Ecto neural progenitor cell (in vitro differentiated cells): ENCODE measurements at places on chromosomes 3 and 15.

- no peak for DNase-seq
These were observed 117.5 kb downstream of the MBNL1 start for GRCh38 chr3:152386208-152386607.

DNA sequence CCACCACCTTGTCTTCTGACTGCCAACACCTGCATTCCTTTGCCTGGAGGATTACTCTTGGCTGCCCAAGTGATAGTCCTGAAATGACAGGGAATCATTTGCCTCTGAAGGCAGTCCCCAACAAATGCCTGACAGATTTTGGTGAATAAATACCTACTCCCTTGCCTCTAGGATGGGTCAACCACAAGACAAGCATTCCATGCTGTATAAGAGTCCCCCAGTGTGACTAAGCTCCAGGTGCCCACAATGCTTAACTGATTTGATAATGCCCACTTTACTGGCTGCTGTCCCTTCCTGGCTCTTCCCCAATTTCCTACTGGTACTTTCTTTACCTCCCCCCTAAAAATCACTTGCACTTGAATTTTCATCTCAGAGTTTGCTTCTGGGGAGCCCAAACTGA lies 14.8 kb downstream of the THRB start:
- no peak for DNase-seq

- no peak for DNase-seq
These were observed 107.6 kb downstream of the IMPG2 start for GRCh38 chr3:101212730-101213129.

DNA sequence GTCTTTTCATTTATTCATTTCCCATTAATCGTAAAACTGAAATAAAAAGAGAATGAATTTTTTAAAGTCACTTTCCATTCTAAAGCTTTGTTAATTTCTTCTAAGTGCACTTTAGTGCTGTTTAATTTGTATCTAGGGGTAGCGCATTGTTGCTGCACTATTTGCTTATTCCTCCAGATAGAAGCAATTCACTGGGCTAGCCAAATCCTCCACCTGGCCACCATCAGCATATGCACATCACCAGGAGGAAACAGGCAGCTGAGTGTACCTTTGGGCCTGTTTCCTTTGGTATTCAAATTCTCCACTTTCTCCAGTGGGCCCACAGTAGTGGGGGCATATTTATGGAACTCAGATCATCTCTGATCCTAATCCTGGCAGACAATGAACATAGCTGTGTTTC lies 29.8 kb upstream of the CPB1 start:
- DNase-seq, result no peak

DNA sequence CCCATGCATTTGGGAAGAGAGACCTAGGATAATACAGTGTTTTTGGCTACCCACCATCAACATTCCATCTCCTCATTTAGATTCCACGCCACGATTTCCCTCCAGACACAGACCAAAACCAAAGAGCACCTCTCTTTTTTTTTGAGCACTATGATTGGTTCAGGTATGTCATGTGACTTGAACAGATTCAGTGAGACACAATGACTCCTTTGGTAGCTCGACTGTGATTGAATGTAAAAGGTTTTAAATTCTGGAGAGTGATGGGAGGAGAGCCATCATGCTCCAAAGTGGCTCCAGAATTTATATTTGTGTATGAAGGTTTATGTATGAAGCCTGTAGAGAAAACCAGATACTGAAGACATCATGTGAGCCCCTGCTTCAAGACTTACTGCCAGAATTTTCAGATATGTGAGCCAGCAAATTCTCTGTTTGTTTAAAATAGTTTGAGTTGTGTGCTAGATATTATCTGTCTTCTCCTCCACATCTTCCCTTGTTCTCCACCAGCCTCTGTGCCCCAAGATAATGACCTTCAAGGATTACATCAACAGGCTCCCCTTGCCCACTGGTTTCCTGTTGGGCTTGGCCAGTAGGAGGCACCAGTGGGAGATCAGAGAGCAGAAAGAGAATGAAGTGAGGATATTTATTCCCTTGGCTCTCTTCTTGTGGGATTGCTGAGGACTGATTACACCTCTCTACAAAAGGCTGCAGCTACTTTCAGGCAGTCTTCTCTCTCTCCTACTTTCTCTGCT lies 12.5 kb downstream of the MYD88 start:
- peak; percentile 21 for DNase-seq

- DNase-seq, result no peak
These were observed 37.2 kb upstream of the ACAD9 start for GRCh38 chr3:128841926-128842920.

DNA sequence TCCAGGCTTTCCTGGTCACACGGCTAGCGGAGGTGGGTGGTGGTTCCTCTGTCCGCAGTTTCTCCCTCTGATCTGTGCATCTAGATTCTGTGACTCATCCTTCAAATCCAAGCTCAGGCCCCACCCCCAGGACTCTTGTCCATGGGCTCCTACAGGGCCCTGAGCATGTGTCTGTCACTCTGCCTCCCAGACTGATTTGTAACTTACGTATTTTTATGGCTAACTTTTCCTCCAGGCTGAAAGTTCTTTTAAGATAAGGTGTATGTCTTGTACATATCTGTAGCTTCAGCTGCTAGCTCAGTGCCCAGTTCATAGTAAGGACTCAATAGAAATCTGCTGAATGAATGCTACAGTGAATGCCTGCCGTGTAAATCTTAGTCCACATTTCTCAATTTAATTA lies 8.0 kb downstream of the ESYT3 start:
- no peak for DNase-seq

GRCh38 chr3:72907731-72908620 lies 20.1 kb downstream of the GXYLT2 start:
- DNase-seq, result no peak

GRCh38 chr3:47003056-47003410 lies 23.6 kb downstream of the NBEAL2 start:
- DNase-seq, result no peak

GRCh38 chr3:139317660-139318430 lies 26.0 kb upstream of the MRPS22 start:
- no peak for DNase-seq

- DNase-seq, result no peak
These were observed 77.0 kb downstream of the P3H2 start for GRCh38 chr3:190043741-190044140.

DNA sequence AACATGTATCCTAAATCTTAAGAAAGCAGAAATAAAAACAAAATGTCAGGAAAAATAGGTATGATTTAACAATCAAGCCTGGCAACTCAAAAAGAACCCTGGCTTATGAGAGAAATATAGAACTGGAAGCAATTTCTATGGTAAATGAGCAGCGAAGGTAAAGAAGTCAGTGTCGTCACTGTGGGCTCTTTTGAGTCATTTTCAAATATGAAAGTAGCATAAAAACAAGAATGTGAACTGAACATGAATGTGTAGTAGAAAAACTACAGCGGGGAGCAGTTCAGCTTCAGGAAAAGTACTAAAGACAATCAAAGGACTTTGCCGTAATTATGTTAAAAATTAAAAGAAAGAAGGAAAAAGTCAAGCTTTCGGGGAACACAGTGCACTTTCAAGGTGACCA lies 17.5 kb downstream of the LSG1 start:
- DNase-seq, result no peak

- no peak for DNase-seq
These were observed 29.1 kb downstream of the PLXND1 start for GRCh38 chr3:129577366-129577765.

GRCh38 chr15:94610069-94610468 lies 378.7 kb downstream of the MCTP2 start:
- no peak for DNase-seq

DNA sequence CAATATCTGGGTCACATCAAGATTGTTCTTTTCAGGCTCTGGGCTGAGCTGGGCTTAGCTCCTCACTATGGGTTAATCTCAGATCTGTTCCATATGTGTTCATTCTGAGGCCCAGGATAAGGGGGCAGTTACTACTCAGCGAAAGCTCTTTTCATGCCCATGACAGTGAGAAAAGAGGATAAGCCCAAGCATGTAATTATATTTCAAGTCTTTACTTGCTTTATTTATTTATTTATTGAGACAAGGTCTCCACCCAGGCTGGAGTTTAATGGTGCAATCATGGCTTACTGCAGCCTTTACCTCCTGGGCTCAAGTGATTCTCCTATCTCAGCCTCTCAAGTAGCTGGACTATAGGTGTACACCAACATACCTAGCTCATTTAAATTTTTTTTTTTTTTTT lies 44.7 kb upstream of the SELENOK start:
- no peak for DNase-seq

DNA sequence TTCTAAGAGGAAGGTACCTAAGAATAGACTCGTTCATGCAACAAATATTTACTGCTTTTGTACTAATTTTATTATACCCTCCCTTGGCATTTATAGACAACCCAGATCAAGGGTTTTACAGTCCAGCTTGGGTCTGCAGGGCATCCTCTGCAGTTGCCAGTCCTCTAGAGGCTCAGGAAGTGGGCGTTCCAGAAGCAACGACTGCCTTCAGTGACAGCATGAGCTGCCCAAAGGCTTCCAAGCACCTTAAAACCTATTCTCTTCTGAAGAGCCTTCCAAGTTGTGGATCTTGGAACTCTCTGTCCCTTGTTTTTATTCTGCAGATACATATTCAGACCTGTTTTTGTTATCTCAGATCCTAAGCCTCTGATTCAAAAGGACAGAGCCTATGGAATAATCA lies 95.6 kb downstream of the RAD18 start:
- no peak for DNase-seq

DNA sequence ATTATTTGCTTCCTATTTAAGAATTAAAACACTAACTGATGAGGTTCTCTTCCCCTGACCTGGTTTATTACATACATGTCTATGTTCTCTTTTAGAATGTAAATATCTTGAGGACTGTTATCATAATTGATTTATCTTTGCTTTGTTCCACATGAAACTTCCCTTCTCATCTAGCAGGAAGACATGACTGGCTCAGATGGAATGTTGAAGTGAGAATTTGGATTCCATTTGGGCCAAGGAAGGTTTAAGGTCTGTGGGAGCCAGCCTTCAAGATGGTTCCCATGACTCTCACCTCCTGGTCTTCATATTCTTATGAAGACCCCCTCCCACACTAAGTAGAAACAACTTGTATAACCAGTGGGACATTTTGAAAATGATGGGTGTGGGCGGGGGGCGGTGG lies 222.2 kb upstream of the GADL1 start:
- no peak for DNase-seq

- peak; percentile 85 for DNase-seq
These were observed 9.7 kb downstream of the EOMES start for GRCh38 chr3:27712136-27713077.

DNA sequence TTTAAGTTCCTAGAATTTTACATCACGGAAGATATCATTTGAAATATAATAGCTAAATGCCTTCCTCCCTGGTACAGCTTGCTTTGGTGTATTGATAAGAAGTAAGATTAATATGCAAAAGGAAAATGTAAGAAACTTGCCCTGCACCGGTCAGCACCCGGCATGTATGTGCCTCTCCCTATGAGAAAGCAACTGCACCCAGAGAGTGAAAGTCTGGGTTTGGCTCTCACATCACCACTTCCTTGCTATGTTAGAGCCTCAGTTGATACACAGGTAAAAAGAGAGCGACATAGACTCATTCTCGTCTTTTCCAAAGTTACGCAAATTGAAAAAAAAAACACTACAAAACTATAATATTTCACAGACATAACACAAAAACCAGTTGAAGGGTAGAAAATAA lies 96.7 kb downstream of the FOXP1 start:
- DNase-seq, result no peak

- DNase-seq, result no peak
These were observed 172.2 kb downstream of the SLC9A9 start for GRCh38 chr3:143676021-143676420.

DNA sequence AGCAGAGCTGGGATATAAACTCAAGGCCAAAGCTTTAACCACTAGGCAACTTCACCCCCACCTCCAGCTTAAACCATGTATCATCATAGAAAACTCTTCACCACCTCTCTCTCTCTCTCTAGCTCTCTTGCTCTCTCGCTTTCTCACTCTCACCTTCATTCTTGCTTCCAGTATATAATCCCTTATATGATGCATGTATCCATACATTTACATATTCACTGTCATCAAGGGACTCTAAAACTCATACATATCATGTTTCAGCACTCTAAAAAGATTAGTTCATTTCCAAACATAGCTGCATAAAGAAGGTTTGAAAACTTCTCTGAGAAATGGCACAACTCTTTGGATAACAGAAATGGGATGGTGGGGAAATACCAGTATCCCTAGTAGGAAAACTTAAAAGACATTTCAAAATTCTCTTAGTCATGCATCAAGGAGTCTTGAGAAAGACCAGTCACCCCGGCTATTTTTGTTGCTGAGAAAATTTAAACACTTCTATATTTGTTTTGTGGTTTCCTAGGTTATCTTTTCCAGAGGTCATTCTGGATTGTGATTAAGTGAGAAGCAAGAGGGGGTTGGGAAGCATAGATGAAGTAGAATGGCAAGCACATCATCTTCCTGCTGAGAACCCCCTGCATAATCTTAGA lies 447.8 kb upstream of the THBS1 start:
- no peak for DNase-seq

- DNase-seq, result no peak
These were observed 36.5 kb upstream of the UACA start for GRCh38 chr15:70799667-70800450.

GRCh38 chr3:104886220-104886995 lies 480.3 kb upstream of the ALCAM start:
- DNase-seq, result no peak

DNA sequence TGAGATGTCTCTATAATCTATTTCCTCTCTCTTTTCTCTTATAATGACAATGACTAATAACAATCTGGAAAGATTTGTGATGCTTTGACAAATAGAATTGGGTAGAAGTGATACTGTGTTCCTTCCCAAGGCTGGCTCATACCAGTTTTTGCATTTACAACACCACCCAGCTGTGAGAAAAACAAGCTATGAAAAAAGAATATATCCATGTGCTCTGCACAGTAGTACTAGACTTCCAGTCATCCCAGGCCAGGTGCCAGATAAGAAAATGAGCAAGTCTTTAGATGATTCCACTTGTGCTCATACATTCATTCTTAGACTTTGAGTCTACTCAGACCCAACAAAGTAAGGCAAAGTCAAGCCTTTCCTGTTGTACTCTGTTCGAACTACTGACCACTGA lies 350.2 kb upstream of the POU1F1 start:
- no peak for DNase-seq

GRCh38 chr15:45200799-45201556 lies 13.2 kb upstream of the SHF start:
- DNase-seq, result peak; percentile 92

DNA sequence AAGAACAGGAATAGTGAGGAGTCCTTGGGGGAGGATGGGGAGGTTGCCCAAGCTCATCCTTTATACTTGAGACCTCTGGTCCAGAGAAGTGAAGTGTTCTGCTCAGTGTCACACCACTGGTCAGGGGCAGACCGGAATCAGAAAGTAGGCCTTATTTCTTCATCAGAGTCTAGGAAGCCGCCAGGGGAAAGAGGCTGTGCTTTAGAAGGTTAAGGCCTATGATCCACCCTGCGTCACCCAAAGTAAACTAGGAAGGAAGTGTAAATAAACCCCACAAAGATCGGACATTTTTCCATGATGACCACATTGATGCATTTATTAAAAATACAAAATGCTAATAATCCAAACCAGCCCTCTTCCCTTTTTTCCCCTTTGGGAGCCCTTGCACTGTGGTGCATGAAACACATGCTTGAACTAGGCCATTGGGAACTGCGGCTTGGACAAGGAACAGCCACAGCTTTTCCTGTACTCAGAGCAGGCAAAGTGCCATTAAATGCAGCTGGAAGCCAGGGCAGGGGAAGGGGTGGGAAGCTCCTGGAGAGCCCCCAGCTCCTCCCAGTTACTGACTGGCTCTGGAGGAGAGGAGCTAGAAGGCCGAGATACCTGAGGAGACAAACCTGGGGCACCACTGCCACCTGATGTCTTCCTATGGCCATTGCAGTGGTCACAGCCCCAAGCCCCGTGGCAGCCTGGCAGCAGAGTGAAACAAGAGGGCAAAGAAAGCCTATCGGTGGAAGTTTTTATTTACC lies 37.0 kb downstream of the CDC25A start:
- peak; percentile 86 for DNase-seq

- DNase-seq, result no peak
These were observed 7.3 kb upstream of the CMSS1 start for GRCh38 chr3:99810403-99810802.
